ENCODE measurements at places on chromosomes 16 and 17.

- no peak for DNase-seq
- H3K4me3 ChIP-seq = no peak overlapping the region
- no peaks in the 10 kb centered on the region for H3K36me3 ChIP-seq
- H3K4me1 ChIP-seq = no peaks in the 10 kb centered on the region
- H3K27me3 ChIP-seq = no peaks in the 10 kb centered on the region
These were observed 7.4 kb upstream of the TBX4 start for GRCh38 chr17:61444831-61445230.

GRCh38 chr16:3673676-3674377 lies 19.3 kb downstream of the DNASE1 start:
- H3K4me1 ChIP-seq = no peaks in the 10 kb centered on the region
- H3K36me3 ChIP-seq = peaks cover 3% of the 10 kb centered on the region
- H3K4me3 ChIP-seq = no peak overlapping the region
- H3K27ac ChIP-seq = no peak overlapping the region
- H3K27me3 ChIP-seq = no peaks in the 10 kb centered on the region
- no peak for DNase-seq

- no peaks in the 10 kb centered on the region for H3K36me3 ChIP-seq
- no peak overlapping the region for H3K4me3 ChIP-seq
- H3K27ac ChIP-seq = no peak overlapping the region
- peak; percentile 44 for DNase-seq
These were observed 518.5 kb upstream of the EEF2KMT start for GRCh38 chr16:5615868-5616642.

GRCh38 chr16:17556276-17557052 lies 85.7 kb upstream of the XYLT1 start:
- no peak overlapping the region for H3K4me3 ChIP-seq
- no peaks in the 10 kb centered on the region for H3K27me3 ChIP-seq
- no peaks in the 10 kb centered on the region for H3K36me3 ChIP-seq
- no peak for DNase-seq
- no peaks in the 10 kb centered on the region for H3K4me1 ChIP-seq

DNA sequence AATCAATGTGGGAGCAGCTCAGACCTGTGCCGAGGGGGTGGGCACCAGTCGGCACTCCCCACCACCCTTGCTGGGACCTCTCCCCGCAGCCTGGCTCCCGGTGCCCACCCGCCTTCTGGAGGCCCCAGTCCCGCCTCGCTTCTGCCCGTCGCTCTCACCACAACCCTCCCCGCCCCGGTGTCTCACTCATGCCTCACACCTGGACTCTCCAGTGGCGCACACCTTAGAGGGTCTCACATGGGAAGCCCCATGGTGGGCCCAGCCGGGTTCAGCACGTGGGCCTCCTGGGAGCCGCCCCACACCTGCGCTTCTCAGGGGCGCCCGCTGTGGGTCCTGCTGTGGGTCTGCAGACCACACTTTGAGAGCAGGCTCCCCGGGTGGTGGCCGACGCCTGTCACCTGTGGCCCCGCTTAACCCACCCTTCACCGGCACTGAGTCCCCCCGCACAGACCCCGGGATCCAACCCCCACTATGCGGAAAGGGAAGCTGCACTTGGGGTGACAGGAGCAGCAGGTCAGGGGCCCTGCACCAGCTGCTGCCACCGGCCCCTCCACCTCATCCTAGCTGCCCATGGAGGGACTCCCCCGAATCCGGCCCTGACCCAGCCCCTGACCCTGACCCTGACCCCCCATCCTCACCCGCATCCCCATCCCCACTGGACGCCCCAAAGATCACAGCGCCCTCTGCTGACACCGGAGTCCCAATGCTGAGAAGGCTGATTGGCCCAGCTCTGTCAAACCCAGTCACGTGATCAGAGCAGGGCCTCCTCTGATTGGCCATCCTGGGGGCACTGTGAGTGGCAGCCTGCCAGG lies 27.4 kb upstream of the SLC38A10 start:
- H3K27me3 ChIP-seq = no peaks in the 10 kb centered on the region
- no peak overlapping the region for H3K27ac ChIP-seq
- H3K4me1 ChIP-seq = no peaks in the 10 kb centered on the region
- peak; percentile 55 for DNase-seq

- H3K4me3 ChIP-seq = no peak overlapping the region
- H3K4me1 ChIP-seq = peaks cover 3% of the 10 kb centered on the region
- H3K36me3 ChIP-seq = peaks cover 48% of the 10 kb centered on the region
- H3K27me3 ChIP-seq = no peaks in the 10 kb centered on the region
These were observed 5.7 kb upstream of the SPATA32 start for GRCh38 chr17:45267436-45268055.

DNA sequence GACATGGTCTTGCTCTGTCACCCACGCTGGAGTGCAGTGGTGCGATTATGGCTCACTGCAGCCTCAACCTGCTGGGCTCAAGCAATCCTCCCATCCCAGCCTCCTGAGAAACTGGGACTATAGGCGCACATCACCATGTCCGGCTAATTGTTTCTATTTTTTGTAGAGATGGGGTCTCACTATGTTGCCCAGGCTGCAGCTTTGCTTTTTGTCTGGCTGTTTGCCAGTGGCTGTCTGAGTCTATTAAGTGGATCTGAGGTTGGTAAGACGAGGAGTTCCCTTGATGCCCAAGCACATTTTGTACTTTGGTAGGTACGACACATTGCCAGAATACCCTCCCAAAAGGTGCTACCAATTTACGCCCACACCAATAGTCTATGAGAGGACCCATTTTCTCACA lies 5.1 kb downstream of the TBX21 start:
- no peaks in the 10 kb centered on the region for H3K27me3 ChIP-seq
- no peaks in the 10 kb centered on the region for H3K36me3 ChIP-seq
- no peak overlapping the region for H3K27ac ChIP-seq

DNA sequence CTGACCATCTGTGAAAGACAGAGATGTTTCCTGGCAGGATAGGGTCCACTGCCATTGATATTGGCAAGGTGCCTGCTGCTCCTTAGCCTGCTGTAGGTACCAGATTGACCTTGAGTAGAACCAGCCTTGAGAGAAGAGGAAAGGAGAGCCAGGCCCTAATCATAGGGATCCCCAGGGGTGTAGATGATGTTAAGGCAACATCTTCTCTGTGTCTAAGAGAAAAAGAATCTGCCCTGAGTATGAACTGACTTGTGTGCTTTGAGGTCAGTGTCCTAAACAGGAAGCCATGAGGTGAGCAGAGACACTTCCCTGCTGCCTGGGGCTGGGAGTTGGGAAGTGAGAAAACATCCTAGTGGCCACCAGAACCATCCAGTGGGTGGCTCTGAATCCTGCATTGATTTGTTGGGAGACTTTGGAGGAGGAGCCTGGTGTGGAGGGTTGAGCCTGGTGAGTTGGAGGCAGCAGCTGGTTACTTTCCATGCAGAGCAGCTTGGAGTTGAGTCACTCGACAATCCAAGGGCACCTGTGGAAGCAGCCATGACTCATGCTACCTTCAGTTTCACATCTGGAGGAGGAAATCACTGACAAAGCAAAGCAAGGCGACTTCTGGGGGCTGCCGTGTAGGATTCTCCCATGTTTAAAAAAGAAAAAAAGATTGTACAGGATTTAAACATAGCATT lies 47.8 kb downstream of the BMERB1 start:
- H3K36me3 ChIP-seq = no peaks in the 10 kb centered on the region
- peaks cover 12% of the 10 kb centered on the region for H3K4me1 ChIP-seq
- peak overlapping the region; percentile 66 for H3K27ac ChIP-seq

- no peak overlapping the region for H3K27ac ChIP-seq
- no peak for DNase-seq
- no peaks in the 10 kb centered on the region for H3K27me3 ChIP-seq
- no peaks in the 10 kb centered on the region for H3K4me1 ChIP-seq
- no peak overlapping the region for H3K4me3 ChIP-seq
These were observed 107.7 kb upstream of the TOB1 start for GRCh38 chr17:50973557-50974494.

DNA sequence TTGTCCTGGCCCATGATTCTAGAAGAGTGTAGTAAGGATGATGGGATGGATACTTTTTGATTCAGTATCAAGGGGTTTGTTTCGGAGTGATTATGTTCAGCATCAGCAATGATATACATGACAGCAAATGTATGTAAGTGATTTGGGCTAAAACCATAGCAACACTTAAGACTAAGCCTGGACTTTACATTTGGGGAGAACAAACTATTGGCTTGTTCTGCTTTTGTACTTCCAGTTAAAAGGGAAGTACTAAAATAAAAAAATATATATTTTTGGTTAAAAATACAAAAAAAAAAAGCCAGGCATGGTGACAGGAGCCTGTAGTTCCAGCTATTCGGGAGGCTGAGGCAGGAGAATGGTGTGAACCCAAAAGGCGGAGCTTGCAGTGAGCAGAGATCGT lies 20.5 kb upstream of the DHX8 start:
- no peaks in the 10 kb centered on the region for H3K4me1 ChIP-seq
- H3K36me3 ChIP-seq = no peaks in the 10 kb centered on the region
- no peak for DNase-seq

DNA sequence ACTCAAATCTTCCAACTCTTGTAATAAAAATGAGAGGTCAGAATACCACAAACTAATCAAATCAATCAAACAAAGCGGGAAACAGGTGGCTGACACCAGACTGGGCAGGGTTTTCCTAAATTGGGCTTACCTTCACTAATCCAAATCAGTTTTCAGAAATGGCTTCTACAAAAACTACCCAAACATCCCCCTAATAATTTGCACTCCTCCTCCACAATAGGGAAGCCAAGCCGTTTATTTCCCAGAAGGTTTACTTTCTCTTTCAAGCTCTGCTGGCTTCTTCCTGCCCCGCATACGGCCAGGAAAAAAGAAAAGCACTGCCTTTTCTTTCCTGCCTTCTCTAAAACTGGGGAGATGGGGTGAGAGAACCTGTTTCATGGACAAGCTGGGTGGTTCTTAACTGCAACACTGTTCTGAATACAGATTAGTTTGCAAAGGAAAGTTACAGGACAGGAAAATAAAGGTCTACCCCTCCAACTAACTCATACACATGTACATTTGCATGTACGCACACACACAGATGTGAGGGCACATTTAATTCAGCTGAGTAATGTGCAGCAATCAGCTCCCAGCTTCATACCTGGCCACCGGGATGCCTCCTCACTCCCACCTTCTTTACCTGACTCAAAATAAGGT lies 9.2 kb downstream of the STAT3 start:
- H3K4me1 ChIP-seq = peaks cover 88% of the 10 kb centered on the region
- H3K36me3 ChIP-seq = no peaks in the 10 kb centered on the region
- H3K4me3 ChIP-seq = no peak overlapping the region
- no peaks in the 10 kb centered on the region for H3K27me3 ChIP-seq
- DNase-seq = no peak

DNA sequence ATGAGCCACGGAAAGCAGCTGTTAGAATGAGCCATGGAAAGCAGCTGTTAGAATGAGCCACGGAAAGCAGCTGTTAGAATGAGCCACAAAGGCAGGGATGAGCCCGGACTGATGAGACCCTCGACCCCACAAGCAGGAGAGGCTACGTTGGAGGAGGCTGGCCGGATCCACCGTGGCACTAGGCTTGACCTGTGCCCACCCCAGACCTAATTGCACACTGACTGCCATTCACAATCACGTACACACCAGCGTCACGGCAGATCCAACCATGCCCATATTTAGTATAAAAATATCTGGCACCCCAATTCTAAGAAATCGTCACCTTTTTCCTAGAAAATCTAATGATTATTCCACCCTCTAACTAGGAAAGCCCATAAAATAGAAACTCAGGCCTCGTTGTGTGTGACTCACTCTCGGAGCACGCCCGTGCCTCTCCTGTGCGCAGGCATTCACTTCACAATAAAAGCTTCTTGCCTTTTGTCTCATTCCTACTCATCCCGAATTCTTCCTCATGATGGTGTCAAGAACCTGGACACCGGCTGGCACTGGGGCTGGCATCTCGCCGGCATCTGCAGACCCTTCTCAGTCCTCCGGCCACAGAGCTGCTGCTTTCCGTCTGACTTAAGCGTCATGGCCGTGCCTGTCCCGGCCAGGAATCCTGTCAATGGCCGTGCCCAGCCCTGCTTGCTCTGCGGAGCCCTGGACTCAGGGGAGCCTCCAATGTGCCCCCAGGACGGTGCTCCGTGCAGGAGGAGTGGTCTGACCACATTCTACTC lies 5.5 kb upstream of the SECTM1 start:
- H3K4me3 ChIP-seq = no peak overlapping the region
- peak; percentile 38 for DNase-seq
- H3K27ac ChIP-seq = peak overlapping the region; percentile 69
- peaks cover 39% of the 10 kb centered on the region for H3K4me1 ChIP-seq

DNA sequence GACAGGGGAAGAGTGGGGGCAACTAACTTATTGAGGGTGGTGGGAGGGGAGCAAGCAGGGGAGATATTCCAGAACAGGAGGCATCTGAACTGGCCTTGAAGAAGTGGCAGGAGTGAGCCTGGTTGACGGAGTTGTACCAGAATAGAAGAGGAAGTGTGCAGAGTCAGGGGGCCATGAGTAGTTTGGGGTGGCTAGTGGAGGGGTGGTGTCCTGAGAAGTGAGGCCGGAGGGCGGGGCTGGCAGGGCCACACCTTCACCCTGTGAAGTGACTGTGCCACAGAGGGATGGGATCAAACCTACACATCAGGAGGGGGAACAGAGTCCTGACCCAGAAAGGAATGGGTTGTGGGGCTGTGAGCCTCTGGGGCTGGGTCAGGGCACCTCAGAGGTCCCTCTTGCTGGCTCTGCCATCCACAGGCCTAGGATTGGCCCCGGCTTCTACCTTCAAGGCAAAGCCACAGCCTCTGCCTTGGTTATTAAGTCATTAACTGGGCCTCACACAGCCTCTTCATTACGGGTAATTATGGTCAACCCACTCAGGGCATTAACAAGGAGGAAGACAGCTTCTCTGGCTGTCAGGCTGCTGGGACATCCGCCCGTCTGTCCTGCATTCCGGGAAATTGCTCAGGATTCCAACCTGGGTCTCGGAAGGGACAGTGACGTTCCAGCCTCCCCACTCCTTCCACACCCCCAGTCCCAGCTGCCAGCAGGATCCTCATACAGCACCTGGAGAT lies 12.7 kb downstream of the SPNS2 start:
- no peaks in the 10 kb centered on the region for H3K27me3 ChIP-seq
- H3K4me3 ChIP-seq = no peak overlapping the region
- peak overlapping the region; percentile 34 for H3K27ac ChIP-seq
- no peaks in the 10 kb centered on the region for H3K36me3 ChIP-seq

DNA sequence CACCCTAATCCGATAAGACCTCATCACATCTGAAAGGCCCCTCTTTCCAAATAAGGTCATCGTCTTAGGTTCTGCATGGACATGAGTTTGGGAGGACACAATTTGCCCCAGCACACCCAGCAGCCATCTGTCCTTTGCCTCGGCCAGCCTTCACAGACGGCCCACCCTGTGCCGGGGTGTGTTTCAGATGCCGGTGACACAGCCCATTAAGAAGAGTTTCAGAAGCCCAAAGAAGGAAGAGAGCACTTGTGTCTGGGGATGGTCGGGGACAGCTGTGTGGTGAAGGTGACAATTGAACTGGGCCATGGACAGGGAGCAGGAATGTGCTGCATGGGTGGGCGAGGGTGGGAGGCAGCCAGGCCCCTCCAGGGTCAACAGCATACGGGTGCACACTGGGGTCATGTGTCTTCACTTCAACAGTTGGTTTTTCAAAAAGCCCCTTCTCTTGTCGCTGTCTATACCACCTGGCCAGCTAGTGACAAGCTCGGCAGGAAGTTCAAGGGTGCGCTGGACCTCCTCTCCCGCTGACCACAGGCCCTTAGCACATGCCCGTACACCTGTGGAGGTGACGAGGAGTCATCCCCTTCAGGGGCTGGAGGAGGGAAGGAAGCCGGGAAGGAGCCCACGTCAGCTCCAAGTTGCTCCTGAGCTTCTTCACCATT lies 183.1 kb downstream of the C16orf95 start:
- H3K4me1 ChIP-seq = no peaks in the 10 kb centered on the region
- no peaks in the 10 kb centered on the region for H3K27me3 ChIP-seq
- no peak overlapping the region for H3K27ac ChIP-seq

Measured in body of pancreas (tissue), 4 donors.